ENCODE measurements at places on chromosomes 12 and 14. TPM values are rescaled to one million over a fixed set of nuclear protein-coding genes. Genes with fewer than 3 reads are reported as not detected.

The FAIM2 gene
- total RNA-seq: 1.2 TPM

The ANKRD33 gene
- total RNA-seq: 0.39 TPM

The B4GALNT3 gene
- total RNA-seq: 30.8 TPM

The RIMKLB gene
- total RNA-seq: 113 TPM

The GNG2 gene
- 44.4 TPM for total RNA-seq

The TAS2R9 gene
- total RNA-seq: not detected

The TAS2R19 gene
- total RNA-seq: 7.7 TPM

The RD3L gene
- not detected for total RNA-seq

The SLCO1B1 gene
- total RNA-seq: not detected

The MTRFR gene
- total RNA-seq: 12.7 TPM

The OR6C75 gene
- not detected for total RNA-seq

The TAS2R30 gene
- total RNA-seq: 7.9 TPM

The RPGRIP1 gene
- total RNA-seq: 3.4 TPM

The TRPV4 gene
- 0.56 TPM for total RNA-seq

The RABGGTA gene
- 7.1 TPM for total RNA-seq

The PTCSC3 gene
- total RNA-seq: not detected

The GOLGA5 gene
- total RNA-seq: 34.2 TPM

The KRT78 gene
- not detected for total RNA-seq

DNA sequence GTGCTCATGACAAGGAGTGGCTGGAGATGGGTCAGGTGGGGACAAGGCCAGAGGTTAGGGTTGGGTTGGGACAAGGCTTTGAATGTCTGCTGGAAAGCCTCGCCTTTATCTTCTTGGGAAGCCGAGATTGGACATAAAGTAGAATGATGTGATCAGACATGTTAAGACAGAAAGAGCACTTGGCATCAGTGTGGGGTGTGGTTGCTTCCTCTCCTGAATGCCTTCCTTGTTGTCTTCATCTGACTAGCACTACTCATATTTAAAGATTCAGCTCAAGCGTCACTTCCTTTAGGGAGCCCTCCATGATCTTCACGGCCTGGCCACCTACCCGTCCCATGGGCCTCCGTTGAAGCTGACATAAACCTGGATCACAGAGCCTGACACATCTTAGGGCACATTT lies 14.8 kb upstream of the C12orf75 start:
- H3K4me3 ChIP-seq: no peak overlapping the region
- H3K27me3 ChIP-seq: no peaks in the 10 kb centered on the region
- DNase-seq: no peak
- H3K36me3 ChIP-seq: no peaks in the 10 kb centered on the region
- no peak overlapping the region for H3K27ac ChIP-seq

- H3K4me3 ChIP-seq: no peak overlapping the region
- no peak for DNase-seq
- no peaks in the 10 kb centered on the region for H3K27me3 ChIP-seq
- no peaks in the 10 kb centered on the region for H3K4me1 ChIP-seq
Observed at GRCh38 chr12:90298289-90298948, 589.8 kb upstream of the ATP2B1 start.

DNA sequence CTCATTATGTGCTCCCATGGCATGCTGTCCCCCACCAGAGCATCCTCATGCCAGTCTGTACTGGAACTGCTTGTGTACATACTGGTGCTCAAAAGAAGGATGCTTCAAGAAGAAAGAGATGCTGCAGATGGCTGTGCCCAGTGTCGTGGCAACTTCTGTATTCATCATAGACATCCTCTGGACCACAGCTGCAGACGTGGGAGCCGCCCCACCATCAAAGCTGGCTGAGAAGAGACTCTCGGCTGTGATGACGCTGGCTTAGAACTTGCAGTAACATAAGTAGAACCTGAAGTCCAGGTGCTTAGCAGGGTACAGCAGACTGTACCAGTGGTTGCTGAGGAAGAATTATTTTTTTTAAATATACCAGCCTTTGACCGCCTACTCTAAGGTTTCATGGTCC lies 112.6 kb upstream of the ARHGAP5 start:
- no peak for DNase-seq
- peaks cover 36% of the 10 kb centered on the region for H3K4me1 ChIP-seq
- no peaks in the 10 kb centered on the region for H3K27me3 ChIP-seq
- no peak overlapping the region for H3K4me3 ChIP-seq
- H3K36me3 ChIP-seq: no peaks in the 10 kb centered on the region

- no peaks in the 10 kb centered on the region for H3K36me3 ChIP-seq
- DNase-seq: no peak
Observed at GRCh38 chr12:6430124-6430989, 14.4 kb upstream of the CD27 start.

DNA sequence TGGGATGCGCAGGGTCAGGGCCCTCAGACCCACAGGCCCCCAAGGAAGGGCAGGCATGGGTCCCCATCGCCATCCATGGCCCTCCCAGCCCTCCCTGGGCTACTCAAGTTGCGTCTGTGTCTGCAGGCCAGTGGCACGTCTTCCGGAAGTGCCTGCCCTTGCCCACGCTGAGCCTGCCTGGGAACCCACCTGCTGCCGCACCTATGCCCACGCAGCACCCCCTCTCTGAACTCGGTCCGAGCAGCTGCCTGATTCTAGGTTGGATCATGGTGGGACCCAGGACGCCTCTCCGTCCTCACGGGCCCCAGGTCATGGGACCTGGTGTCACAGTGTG lies 182.8 kb downstream of the ADGRD1 start:
- H3K4me1 ChIP-seq: peaks cover 4% of the 10 kb centered on the region
- H3K27me3 ChIP-seq: no peaks in the 10 kb centered on the region
- DNase-seq: no peak
- no peak overlapping the region for H3K4me3 ChIP-seq
- no peaks in the 10 kb centered on the region for H3K36me3 ChIP-seq
- H3K27ac ChIP-seq: no peak overlapping the region

DNA sequence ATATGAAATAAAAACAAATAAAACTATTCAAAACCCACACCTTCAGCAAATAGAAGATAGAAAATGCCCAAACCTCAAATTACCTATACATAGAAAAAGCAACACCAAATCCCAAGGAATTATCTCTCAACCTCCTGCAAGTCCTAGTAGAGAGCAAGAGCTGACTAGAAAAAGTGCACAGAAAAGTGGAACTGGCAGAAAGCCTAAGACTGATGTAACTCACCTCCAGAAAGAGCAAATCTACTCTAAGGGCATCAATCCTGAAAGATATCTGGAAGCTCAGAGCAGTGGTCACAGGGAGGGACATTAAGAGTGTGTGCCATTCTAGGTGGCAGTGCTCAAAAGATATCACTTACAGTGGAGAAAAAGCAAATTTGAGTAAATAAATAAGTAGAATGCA lies 62.1 kb upstream of the PLEKHG7 start:
- no peak overlapping the region for H3K27ac ChIP-seq
- no peaks in the 10 kb centered on the region for H3K36me3 ChIP-seq
- no peak for DNase-seq
- no peaks in the 10 kb centered on the region for H3K27me3 ChIP-seq
- no peaks in the 10 kb centered on the region for H3K4me1 ChIP-seq

- H3K4me1 ChIP-seq: no peaks in the 10 kb centered on the region
- no peak overlapping the region for H3K27ac ChIP-seq
- no peak overlapping the region for H3K4me3 ChIP-seq
- no peaks in the 10 kb centered on the region for H3K36me3 ChIP-seq
Observed at GRCh38 chr12:102993537-102993936, 36.1 kb downstream of the ASCL1 start.

GRCh38 chr14:72731252-72732020 lies 162.5 kb downstream of the DPF3 start:
- DNase-seq: no peak
- H3K27ac ChIP-seq: no peak overlapping the region
- no peak overlapping the region for H3K4me3 ChIP-seq
- no peaks in the 10 kb centered on the region for H3K36me3 ChIP-seq
- no peaks in the 10 kb centered on the region for H3K27me3 ChIP-seq
- no peaks in the 10 kb centered on the region for H3K4me1 ChIP-seq

DNA sequence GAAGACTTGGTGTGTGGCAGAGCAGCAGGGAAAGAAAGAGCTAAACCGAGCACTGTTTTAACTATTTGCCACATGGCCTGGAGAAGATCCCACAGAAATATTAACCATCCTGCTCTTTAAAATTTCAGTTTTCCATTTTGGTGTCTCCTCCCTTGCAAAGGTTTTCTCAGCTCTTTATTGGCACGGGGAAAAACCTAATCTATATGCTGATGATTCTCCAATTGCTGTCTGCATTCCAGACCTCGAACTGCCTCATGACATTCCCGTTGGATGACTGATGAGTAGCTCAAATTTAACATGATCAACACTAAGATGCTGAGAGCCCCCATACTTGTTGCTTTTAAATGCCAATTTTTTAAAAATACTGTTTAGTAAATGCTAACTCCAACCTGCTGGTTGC lies 115.0 kb downstream of the EMP1 start:
- no peak overlapping the region for H3K27ac ChIP-seq
- no peak for DNase-seq
- H3K36me3 ChIP-seq: no peaks in the 10 kb centered on the region
- no peak overlapping the region for H3K4me3 ChIP-seq

DNA sequence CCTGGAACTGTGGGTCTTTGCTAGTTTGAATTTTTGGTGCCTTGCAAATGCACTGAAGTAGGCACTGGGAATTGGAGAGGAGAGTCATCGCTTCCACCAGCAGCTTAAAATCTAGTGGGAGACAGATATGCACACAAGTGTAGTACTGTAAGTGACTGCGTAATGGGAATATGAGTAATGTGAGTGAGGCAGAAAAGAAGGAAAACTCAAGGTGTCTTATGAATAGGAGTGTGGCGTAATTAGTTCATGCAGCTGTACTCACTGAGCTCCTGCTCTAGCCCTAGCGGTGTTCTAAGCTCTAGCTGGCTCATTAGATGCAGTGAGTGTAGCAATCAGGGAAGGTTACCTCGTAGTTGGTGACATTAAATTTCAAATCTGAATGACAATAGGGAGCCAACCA lies 2.8 kb downstream of the TCP11L2 start:
- no peak overlapping the region for H3K4me3 ChIP-seq
- H3K27ac ChIP-seq: no peak overlapping the region
- DNase-seq: peak; percentile 11
- peaks cover 19% of the 10 kb centered on the region for H3K4me1 ChIP-seq
- no peaks in the 10 kb centered on the region for H3K36me3 ChIP-seq
- peaks cover 7% of the 10 kb centered on the region for H3K27me3 ChIP-seq

DNA sequence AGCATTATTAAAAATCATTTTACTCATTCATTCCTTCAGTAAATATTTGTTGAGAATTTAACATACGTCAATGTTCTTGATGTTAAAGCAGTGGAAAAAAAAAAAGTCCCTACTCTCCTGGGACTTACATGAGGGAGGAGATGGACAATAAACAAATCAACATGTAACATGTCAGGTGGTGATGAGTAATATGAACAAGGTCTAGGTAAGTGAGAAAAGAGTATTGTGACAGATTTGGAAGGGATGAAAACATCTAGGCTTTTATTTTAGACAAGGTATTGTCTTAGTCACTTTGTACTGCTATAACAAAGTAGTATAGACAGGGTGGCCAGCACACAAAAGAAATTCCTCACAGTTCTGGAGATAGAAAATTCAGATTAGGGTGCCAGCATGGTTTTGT lies 167.2 kb downstream of the FSCB start:
- H3K36me3 ChIP-seq: no peaks in the 10 kb centered on the region
- no peaks in the 10 kb centered on the region for H3K27me3 ChIP-seq
- no peak overlapping the region for H3K27ac ChIP-seq

DNA sequence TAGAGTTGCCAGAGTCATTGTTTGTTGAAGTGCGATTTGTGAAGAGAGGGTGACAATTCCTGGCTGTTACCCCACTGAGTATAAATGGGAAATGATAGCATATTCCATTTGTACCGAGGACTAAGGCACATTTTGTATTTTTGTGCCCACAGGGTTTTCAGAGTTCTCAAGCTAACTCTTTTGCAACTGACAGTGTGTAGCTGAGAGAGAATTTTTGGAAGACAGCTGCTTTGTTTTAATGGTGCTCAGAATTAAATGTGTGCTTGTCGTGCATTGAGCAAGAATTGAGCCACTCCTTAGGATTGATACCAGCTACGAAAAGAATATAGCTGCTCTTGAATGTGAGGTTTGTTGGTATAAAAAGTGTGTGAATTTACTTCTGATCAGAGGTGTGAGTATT lies 21.7 kb downstream of the ANKRD13A start:
- no peaks in the 10 kb centered on the region for H3K27me3 ChIP-seq
- no peak for DNase-seq
- H3K4me1 ChIP-seq: peaks cover 5% of the 10 kb centered on the region

GRCh38 chr12:95173392-95174251 lies 43.6 kb downstream of the FGD6 start:
- H3K4me1 ChIP-seq: peaks cover 8% of the 10 kb centered on the region
- DNase-seq: no peak
- H3K27me3 ChIP-seq: no peaks in the 10 kb centered on the region
- H3K36me3 ChIP-seq: peaks cover 3% of the 10 kb centered on the region

DNA sequence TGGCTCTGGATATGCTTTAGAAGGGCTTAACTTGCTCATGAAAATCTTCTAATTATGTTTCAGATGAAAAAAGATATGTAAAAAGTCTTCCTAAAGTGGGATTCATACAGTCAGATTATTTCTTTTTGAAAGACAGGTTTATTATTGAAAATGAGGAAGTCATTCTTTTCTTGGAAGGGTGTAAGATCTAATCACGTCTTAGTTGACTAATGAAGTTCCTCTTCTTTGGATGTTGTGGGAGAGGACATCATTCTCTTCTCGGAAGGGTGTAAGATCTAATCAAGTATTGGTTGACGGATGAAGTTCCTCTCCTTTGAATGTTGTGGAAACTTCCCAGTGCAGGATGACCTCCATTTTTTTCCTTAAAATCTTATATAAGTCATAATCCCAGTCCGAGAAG lies 74.9 kb downstream of the ALG10 start:
- no peaks in the 10 kb centered on the region for H3K27me3 ChIP-seq
- no peak overlapping the region for H3K4me3 ChIP-seq
- H3K27ac ChIP-seq: no peak overlapping the region
- no peak for DNase-seq
- no peaks in the 10 kb centered on the region for H3K36me3 ChIP-seq
